Cerebellar nuclear complex (tissue), 1 donor: ENCODE measurements at places on chromosomes 5 and 9.

- no peak for DNase-seq
These were observed 570.6 kb upstream of the ZNF608 start for GRCh38 chr5:125316915-125317535.

GRCh38 chr9:73023025-73023541 lies 70.2 kb upstream of the ALDH1A1 start:
- no peak for DNase-seq

DNA sequence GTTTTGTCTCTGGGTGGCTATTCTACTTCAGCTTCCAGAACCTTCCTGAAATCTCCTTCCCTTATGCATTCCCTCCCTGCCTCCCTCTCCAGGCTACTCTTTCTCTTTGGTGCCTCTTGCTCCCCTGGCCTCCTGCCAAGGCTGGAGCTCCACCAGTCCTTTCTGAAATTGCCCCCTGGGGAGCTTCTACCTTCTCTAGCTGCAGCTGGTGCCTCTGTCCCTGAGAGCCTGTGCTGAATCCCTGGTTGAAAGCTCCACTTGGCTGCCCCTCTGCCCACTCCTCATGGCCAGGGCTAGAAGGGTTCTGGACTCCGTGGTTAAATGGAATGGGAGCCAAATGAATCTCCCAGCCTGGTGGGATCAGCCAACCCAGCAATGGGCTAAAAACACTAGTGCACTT lies 80.1 kb downstream of the COL15A1 start:
- DNase-seq: no peak

DNA sequence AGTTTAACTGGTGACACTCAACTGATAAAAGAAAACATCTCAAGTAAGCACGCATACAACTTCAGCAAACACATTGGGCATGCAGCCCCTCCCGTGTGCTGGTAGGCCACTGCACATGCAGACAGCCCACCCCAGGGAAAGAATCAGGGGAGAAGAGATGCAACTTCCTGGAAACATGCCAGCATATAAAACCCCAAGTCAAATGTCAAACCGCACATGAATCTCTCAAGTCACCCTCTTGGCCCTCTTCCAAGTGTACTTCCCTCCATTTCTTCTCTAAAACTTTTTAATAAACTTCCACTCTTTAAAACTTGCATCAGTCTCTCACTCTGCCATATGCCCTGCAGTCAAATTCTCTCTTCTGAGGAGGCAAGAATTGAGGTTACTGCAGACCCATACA lies 732.7 kb downstream of the SEMA5A start:
- DNase-seq: no peak

- no peak for DNase-seq
These were observed 9.7 kb downstream of the ANGPTL2 start for GRCh38 chr9:127112735-127113161.

GRCh38 chr5:151454166-151454565 lies 6.8 kb downstream of the SLC36A1 start:
- no peak for DNase-seq

DNA sequence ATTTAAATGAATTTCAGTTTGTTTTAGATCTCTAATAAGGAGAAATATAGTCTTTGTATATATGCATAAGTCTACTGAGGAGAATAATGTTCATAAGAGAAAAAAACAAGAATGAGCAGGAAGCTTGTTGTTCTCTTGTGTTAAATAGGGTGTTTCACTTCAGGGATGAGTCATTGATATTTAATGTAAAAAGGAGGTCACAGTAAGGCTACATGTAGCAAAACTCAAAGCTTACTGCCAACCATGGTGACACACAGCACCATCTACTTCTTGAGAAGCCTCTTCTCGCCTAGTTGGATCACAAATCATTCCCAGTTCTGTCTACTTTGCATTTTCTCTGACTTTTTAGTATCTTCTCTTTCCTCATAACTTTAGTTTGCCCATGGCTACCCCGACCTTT lies 1466.0 kb upstream of the C9orf72 start:
- no peak for DNase-seq

- DNase-seq: no peak
These were observed 55.0 kb downstream of the LRSAM1 start for GRCh38 chr9:127506117-127506813.

- no peak for DNase-seq
These were observed 357.5 kb downstream of the CAAP1 start for GRCh38 chr9:26535151-26535550.

DNA sequence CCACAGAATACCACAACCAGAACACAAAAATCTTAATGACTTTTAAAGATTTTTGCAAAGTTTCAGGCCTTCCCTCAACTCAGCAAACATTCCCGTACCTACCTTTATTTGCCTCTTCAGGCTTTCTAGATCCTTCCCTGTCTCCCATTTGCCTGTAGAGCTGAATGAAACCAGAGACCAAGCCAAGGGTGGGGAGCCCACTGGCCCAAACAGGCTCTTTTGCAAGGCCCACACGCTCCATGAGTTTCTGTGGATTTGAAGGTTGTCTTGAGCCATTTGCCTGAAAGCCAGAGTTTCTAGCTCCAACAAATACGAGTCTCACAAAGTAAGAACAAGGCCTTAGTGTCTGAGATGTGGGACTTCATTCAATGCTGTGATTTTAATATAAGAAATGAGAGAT lies 107.8 kb downstream of the GAS1 start:
- no peak for DNase-seq

DNA sequence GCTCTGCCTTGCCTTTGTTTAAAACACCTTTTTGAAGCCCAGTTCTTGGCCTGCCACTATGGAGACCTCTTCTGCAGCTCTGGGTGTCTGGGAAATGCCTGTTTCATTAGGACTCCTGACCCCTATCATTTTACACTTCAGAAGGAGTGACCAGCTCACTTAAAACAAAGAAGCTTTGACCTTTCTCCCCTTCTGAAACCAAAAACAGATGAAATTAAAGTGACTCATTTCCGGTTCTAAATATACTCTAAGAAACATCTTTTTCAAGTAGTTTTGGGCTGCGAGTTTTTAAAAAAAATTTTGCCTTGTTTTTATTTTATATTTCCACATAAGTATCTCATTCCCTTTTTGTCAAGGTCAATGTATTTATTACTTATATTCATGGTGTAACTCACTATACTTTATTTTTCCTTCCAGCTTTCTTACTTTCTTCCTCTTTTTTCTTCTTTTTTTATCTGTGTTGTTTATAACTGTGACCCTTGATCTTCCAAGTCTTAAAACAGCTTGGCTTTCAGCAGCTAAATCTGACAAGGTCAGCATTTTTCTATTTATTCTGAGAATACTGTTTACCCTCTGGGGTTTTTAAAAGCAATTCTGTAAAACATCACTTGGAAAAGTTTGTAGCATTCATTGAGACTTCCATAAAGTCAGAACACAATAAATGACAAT lies 672.9 kb downstream of the NR2F1-AS1 start:
- DNase-seq: no peak

- no peak for DNase-seq
These were observed 6.5 kb downstream of the TBC1D2 start for GRCh38 chr9:98248737-98249474.
